ENCODE measurements at places on chromosomes 6 and 20.
A peak's percentile ranks its signal among the peaks of the same experiment; 100 is the strongest.

- no peak for DNase-seq
Measured at GRCh38 chr6:105211831-105212230, 32.0 kb upstream of the POPDC3 start.

GRCh38 chr6:153411070-153411648 is 280.1 kb upstream of the RGS17 start:
- no peak for DNase-seq

- no peak for DNase-seq
Measured at GRCh38 chr20:8304124-8304816, 172.2 kb downstream of the PLCB1 start.

- no peak for DNase-seq
Measured at GRCh38 chr6:125932451-125932795, 24.1 kb upstream of the HINT3 start.

DNA sequence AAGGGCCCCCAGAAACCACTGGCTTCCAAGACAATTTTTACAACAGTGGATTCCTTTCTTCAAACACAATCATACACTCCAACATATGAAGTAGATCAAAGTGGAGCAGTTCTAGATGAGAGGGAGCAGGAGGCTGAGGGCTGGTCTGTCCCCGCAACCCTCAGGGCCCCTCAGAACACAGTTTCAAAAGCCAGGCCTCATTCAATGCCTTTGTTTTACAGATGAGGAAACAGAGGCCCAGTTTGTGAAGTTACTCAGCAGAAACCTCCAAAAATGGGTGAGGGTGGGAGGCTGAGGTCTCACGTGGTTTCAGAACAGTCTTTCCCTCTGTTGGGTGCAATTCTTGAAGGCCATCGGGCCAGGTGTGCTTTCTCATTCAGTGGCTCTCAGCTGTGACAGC is 134.9 kb downstream of the SCML4 start:
- no peak for DNase-seq

DNA sequence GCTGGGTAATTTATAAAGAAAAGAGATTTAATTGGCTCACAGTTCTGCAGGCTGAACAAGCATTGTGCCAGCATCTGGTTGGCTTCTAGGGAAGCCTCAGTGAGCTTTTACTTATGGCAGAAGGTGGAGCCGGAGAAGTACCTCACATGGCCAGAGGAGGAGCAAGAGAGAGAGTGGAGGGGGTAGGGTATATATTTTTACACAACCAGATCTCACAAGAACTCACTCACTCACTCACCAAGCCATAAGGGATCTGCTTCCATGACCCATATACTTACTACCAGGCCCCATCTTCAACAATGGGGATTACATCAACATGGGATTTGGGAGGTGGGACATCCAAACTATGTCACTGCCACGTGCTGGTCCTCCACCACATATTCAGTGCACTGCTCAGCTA is 152.6 kb upstream of the PRND start:
- no peak for DNase-seq

DNA sequence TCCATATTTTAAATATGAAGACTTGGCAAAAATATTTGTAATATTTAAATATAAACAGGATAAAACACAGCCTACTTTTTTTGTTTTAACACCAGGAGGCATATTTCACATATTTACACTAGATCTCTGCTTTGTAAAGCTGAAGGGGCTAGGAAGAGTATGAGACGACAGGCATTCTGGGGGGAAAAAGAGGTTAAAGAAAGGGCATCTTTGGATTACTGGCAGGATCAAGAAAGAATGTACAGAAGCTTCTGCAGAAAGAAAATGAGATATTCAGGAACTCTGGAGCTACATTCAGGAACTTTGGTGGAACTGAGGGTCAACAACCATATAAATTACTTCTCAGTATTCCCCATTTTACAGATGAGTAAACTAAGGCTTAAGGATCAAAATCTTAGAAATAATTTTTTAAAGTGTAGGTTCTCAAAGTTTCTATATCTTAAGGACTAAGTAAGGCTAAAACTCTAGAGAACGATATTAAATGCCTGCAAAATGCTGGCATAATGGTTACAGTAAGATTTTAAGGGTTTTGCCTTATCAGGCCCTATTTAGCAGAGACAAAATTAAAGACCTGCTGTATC is 156.5 kb downstream of the CDK19 start:
- no peak for DNase-seq

GRCh38 chr20:48818481-48818987 is 9.3 kb downstream of the PREX1 start:
- no peak for DNase-seq

- no peak for DNase-seq
Measured at GRCh38 chr20:63176034-63176426, 39.9 kb downstream of the YTHDF1 start.

- no peak for DNase-seq
Measured at GRCh38 chr6:91539456-91539855, 952.6 kb upstream of the MAP3K7 start.

DNA sequence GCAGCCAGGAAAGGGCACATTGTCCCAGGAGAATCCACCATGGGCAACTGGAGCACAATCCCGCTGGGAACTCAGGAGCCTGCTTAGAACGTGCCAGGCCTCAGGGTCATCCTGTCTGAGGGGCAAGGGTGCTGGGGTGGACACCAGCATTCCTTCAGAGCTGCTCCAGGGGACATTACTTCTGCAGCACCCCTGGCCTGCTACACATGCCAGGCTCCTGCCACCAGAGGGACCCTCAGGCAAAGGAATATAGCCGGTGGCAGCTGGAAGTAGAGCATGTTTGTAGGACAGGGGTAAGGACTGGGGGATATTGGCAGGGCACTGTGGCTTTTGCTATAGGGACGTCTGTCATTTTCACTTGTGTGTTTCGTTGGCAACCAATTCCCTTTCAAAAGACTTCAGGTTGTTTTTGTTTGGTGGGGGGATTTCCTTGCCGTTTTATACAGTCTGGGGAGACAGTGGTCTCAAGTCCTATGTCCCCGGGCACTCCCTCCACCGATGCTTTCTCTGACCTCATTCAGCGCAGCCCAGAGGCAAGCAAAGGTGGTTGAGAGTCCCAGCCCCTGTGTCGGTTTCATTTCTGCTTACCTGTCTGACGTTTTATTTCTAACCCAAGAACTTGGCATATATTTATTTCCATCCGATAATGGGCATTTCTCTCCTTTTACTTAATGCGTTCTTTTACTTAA is 130.8 kb downstream of the JPH2 start:
- peak; percentile 91 for DNase-seq

DNA sequence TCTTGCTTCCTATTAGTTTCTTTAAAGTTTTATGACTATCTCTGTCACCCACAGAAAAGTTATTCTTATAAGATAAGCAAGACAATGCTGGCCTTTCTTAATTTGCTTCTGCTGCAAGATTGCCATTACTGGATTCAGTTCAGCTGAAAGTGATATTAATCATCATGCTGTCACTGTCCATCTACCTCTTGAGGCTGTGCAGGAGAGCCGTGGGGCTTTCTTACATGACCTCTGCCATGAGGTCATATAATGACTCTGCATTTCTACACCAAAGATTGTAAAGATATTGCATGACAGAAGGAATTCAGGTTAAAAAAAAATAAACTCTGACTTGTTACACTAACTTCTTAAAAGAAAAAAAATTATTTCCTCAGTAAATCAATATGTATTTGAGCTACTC is 106.9 kb downstream of the TRDN start:
- no peak for DNase-seq

GRCh38 chr20:33010674-33011449 is 3.4 kb downstream of the BPIFB2 start:
- DNase-seq: peak; percentile 56

GRCh38 chr6:90136176-90136575 is 160.5 kb downstream of the BACH2 start:
- no peak for DNase-seq

GRCh38 chr20:51636123-51636522 is 93.6 kb upstream of the NFATC2 start:
- DNase-seq: no peak

- DNase-seq: no peak
Measured at GRCh38 chr20:16271450-16271849, 301.8 kb downstream of the KIF16B start.

- no peak for DNase-seq
Measured at GRCh38 chr6:90274451-90275030, 22.1 kb downstream of the BACH2 start.

DNA sequence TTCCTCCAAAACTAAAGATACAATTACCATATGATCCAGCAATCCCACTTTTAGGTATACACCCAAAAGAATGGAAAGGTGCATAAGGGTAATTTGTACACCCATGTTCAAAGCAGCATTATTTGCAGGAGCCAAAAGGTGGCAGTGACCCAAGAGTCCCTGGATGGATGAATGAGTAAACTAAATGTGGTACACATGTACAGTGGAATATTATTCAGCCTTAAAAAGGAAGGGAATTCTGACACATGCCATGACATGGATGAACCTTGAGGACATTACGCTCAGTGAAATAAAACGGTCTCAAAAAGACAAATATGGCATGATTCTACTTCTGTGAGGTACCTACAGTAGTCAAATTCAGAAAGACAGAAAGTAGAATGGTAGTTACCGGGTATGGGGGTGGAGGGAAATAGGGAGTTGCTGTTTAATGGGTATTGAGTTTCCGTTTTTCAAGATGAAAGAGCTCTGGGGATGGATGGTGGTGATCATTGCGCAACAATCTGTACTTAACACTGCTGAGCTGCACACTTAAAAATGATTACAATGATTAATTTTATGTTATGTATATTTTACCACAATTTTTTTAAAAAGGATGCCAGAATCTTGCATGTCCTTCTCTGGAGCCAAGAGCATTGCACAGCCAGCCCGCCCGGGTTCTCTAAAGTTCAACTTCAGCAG is 518.9 kb upstream of the JARID2 start:
- DNase-seq: no peak

- no peak for DNase-seq
Measured at GRCh38 chr20:37205794-37206193, 26.4 kb upstream of the MROH8 start.

Data from osteoblast (primary cell).